ENCODE measurements at places on chromosomes 16 and 17.

DNA sequence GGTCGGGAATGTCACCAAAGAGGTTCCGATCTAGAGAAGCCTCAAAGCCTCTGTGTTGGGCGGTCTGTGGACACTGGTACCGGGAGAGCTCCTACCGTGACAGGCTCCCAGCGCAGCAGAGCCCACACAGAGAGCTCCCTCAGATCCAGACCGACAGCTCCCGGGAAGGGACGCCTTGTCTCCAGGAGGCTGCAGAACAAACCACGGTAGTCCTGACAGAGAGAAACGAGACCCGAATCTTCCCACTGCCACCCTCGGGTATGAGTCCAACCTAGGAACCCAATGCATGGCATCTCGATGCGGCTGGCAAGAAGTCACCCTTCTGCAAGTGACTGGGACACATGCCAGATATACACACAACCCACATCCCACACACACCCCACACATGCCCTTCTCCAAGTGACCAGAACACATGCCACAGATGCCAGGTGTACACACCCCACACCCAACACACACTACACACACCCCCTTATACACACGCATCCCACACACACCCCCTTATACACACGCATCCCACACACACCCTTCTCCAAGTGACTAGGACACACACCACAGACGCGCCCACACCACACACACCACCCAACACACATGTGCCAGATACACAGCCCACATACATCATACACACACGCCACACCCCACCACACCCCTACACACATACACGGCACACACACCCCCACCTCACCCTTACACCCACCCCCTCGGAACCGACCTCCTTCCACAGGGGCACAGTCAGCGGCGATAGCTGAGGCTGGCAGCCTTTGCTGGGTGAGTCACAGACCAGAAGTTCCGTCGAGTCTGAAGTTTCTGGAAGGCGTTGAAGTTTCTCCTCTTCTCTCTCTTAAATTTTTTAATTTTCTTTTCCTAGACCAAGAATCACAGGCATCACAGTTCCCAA, 15.9 kb upstream of the CYTH1 start:
- no peak for DNase-seq

DNA sequence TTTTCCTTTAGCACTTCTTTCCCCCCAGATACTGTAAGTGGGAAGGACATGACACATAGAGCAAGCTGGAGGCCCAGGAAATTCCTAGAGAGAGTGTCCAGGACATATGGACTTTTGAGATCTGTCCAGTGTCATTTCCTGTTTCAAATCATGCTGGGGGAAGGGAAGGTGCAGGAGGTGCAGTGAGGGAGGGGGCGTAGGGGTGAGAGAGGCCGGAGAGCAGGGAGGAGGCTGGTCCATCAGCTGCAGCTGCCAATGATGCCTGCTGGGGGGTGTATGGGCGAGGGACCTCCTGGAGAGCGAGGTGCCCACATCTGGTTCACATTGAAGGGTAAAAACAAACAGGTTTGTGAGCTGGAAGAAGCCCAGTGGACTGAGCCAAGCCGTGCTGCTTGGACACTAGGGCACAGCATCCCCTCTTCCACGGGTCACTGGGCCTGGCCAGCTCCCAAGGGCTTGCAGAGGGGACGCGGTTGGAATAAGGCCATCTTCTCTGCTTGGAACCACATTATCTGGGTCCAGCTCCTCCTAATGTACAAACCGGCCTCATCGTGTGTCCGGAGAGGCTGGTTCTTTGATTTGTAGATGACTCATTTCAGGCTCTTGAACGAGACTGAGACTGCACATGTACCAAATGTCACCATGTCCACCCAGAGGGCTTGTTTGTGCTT, 70.4 kb upstream of the SMURF2 start:
- DNase-seq: peak; percentile 83

DNA sequence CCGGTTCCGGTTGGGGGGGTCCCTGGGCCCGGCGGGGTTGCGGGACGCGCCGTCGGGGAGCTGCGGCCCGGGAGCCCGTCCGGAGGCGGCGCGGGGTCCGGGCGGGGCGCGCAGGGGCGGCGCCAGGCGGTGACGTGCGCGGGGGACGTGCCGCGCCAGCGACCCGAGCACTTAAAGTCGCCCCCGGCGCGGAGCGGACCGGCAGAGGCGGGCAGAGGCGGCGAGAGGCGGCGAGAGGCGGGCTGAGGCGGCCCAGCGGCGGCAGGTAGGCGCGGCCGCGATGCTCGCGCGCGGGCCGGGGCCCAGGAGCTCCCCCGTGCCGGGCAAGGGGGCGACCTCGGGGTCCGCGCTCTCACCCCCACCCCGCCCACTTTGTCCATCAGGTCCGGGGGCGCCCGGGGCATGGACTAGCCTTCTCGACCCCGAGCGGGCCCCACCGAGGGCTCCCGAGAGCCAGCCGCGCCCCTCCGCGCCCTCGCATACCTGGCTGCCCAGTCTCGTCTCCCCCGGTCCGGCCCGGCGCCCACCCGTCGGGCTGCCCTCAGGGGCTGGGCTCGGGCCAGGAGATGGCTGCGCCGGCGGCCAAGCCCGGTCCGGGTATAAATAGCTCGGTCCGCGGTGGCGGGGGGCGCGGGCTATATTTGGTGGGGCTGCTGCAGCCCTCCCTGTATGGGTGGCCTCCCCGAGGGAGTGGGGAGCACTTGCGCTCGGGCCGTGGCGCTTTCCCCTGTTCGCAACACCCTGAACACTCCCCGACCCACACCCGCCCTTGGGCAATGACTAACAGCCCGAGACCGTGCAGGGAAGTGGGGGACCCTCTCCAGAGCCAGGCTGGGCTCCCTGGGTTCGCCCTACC, at the start of gene SLC16A3:
Gene SLC16A3 (plus strand): TSS at position 201 of the 856 bp plus-strand sequence. CDS start 6,967 bp downstream, outside the sequence.
- DNase-seq: peak; percentile 59

GRCh38 chr16:14378131-14378551, 251.9 kb downstream of the PARN start:
- peak; percentile 42 for DNase-seq
